Uterus (tissue), 4 donors: ENCODE measurements at places on chromosomes 4 and X. TPM values are rescaled to one million over a fixed set of nuclear protein-coding genes. Genes with fewer than 3 reads are reported as not detected.

AVPR2 gene
- total RNA-seq = 5.2 TPM

DNA sequence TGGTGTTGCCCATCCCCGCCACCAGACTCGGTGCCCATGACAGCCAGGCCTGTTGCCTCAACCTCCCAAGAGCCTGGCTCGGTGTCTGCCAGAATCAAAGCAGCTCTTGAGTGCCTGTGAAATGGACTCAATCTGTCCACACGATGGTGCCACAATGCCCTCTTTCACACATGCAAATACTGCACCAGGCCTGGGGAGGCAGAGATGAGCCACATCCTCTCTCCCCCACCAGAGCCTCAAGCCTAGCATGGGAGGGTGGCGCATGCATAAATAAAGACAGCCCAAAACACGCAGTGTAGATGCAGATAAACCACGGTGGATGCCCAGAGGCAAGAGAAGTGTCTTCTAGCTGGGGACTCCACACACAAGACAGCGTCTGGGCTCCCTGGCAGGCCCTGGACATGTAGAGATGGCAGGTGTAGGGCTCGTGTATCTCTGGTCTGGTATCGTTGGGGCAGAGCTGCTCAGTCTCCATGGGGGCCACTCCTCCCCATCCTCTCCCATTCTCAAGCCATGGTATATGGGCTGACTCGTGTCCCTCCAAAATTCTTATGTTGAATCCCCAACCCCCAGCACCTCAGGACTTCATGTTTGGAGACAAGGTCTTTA, 65.6 kb downstream of the JAKMIP1 start:
- no peak for DNase-seq

DNA sequence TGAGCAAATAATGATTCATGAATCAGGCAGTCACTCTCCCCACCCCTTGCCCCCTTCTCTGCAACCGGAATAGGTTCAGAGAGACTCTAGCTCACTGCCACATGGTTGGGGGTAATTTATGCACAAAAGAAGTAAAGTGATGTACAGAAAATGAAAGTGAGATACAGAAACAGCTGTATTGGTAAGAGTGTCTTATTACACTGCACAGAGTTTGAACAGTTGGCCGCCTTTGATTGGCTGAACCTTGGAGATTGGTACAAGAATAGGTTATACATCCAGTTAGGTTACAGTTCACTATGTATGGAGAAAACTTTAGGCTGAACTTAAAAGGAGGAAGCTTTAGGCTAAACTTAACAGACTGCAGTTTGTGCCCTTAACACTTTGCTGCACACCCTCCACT, 34.6 kb upstream of the DIAPH2 start:
- DNase-seq = no peak

MAGEB17 gene
- total RNA-seq = not detected

GRCh38 chrX:20545538-20545937, 278.8 kb upstream of the RPS6KA3 start:
- DNase-seq = no peak

GRCh38 chrX:72269671-72270251, 7.3 kb downstream of the RPS4X start:
- no peak for DNase-seq

SYTL4 gene
- total RNA-seq = 82.2 TPM

GRCh38 chr4:8355864-8356565, 84.5 kb downstream of the ACOX3 start:
- DNase-seq = peak; percentile 27
